ENCODE measurements at places on chromosomes 4 and X.

GRCh38 chr4:6087669-6088341 lies 69.6 kb upstream of the C4orf50 start:
- no peak for DNase-seq

DNA sequence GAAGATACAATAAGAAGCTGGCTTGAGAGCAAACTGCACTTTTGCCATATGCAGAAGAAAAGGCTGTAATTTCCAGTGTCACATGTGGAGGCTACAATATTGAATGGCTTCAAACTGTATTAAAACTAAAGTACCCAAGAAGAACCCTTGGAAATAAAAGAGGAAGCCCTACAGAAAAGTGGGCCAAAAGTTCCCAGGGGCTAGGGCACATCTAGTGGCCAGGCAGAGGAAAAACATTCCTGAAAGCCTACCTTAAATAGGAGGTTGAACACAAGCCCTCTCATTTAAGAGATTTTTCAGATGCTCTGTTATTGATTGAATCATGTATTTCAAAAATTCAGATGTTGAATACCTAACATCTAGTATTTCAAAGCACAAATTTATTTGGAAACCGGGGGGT lies 40.6 kb upstream of the PRDX4 start:
- no peak for DNase-seq

GRCh38 chr4:174252412-174252811 lies 31.1 kb downstream of the FBXO8 start:
- DNase-seq = no peak

GRCh38 chrX:131626681-131627296 lies 82.9 kb downstream of the OR13H1 start:
- DNase-seq = no peak

- DNase-seq = no peak
Observed at GRCh38 chr4:33831442-33832066, 2412.8 kb downstream of the ARAP2 start.

DNA sequence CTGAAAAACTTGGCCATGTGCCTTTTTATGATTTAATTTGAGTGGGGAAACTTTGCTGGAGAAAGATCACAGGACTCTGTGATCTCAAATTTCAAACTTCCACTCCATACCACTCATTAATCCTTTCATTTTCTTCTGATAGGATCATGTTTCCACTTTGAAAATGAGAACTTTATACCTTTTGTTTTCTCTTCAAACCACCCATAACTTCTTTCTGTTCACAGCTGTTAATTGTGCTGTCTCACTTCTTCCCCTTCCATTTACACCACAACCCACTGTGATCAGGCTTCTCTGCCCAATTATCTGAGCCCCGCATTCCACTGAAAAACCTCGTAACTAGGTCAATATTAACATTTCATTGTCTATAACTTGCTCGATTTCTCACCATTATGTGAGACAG lies 47.0 kb upstream of the ARSJ start:
- DNase-seq = no peak

DNA sequence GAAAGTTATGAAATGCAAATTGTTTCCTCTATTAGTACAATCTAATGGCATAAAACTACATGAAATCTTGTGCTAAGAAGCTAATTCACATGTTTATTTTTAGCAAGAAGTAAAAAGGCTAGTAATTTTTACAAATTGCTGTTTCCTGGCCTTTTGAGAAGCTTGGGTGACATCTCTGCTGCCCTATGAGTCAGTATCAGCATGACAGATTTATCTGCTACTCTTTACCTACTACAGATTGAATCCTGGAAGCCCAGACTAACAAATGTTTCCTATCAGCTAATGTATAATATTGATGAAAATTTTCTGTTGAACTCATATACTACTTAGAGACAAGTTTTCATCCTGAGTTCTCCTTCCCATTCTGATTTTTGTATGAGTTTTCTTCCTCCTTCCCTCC lies 232.4 kb downstream of the DCTD start:
- no peak for DNase-seq

GRCh38 chr4:90855111-90855510 lies 727.9 kb downstream of the CCSER1 start:
- no peak for DNase-seq

DNA sequence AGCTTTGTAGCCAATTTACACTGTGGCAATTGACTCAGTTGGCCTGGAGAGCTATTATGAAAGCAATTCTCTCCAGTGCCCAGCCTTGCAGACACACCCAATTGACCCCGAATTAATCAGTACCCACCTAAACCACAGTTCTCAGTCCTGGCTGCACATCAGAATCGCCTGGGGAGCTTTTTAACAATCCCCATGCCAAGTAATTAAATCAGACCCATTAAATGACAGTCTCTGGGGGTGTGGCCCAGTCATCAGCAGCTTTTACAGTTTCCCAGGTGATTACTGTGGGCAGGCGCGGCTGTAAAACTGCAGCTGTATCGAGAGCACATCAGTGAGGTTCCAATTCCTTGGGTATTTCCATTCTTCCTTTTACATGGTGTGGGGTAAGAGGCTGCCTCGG lies 460.9 kb upstream of the FAT1 start:
- no peak for DNase-seq

DNA sequence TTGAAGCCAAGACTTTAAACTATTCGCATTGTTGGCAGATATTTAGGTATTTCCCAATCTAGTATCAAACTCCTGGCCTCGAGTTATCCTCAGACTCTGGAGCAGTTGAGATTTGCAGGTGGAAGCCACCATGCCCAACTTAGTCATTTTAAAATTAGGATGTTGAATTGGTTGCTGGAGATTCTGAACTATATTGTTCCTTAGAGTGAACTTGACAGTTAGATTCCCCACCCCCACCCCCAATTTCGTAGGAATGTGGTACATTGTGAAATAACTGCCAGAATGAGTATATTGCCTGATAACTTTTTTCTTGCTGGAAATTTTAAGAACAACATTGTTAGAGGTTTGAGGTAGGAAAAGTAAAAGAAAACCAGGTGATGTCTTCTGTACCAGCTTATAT lies 2.3 kb downstream of the NOCT start:
- DNase-seq = no peak

- DNase-seq = no peak
Observed at GRCh38 chrX:114800719-114801118, 216.7 kb downstream of the IL13RA2 start.

DNA sequence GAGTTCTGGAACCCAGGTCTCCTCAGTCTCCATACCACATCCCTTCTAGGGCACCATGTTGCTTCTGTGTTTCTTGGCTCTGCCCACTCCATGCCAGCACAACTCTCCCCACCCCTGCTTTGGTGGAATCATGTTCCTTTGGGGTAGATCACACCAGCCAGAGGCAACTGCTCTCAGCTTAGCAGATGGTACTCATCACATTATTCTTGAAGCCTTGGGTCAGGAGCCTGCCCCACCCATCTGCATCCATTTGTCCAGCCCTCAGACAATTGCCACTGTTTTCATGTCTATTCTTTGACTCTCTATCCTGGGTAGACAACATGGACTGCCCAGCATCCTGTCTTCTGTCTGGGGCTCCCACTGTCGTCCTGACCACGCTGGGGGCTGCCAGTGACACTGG lies 147.6 kb downstream of the PTTG2 start:
- no peak for DNase-seq

DNA sequence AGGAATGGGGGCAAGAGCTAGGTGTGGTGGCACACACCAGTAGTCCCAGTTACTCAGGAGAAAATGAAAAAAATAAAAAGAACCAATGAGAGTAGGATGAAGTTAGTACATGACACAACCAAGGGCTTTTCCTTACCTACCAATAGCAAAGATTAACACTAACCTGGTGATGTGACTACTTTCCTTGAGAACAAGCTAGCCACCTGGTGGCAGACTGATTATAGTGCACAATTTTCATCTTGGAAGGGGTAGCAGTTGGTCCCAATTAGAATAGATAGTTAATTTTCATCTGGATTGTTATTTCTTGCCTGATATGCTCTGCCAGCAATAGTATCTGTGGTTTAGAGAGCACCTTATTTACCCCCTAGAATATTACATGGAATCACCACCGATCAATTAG lies 1216.8 kb upstream of the PABPC4L start:
- DNase-seq = no peak

- no peak for DNase-seq
Observed at GRCh38 chr4:3762753-3763549, 3.2 kb upstream of the ADRA2C start.

DNA sequence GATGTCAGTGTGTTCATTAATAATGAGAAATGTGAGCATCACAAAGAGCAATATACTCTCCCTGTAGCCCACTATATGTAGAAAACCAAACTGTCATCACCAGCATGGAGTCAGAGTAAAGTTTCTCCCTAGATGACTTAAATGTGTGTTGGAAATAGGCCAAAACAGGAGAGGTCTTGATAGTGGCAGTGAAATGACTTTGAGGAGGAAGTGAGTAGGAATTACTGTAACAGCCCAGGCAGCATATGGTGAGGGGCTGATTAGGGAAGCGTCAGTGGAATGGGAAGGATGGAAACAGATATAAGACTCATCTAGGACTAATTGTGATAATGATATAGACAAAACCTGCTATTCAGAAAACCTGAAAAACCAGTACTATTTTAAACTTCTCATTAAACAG lies 83.9 kb downstream of the ATXN3L start:
- DNase-seq = no peak

GRCh38 chrX:29690061-29690460 lies 525.3 kb upstream of the MAGEB2 start:
- DNase-seq = no peak
